ENCODE measurements at places on chromosomes 2 and 18.

DNA sequence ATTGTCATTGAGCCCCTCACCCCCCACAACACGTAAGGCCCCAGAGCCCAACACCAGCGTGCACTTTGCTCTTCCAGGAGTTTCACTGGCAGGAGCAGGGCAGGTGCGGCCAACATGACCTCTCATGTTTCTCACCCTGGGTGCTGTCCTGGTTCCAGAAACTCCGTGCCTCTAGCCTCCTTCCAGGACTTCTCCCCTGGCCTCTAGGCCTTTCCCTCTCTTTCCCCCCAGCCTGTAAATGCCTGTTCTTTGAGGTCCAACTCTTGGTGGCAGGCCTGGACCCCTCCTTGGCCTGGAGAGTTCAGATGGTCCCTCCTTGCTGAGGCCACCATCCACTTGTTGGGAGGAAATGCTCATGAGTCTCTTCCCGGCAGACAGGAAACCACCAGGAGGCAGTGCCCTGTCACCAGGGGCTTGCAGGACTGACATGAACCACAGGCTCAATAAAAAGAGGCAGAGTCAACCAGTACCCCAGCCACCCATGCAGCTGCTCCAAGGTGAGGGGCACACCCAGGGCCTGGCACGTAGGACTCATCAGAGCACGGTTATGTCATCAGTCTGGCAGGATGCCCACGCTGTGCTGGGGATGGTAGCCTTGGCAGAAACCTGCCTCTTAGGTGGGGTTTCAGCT, 1.5 kb downstream of the MALL start:
- peak; percentile 66 for DNase-seq

DNA sequence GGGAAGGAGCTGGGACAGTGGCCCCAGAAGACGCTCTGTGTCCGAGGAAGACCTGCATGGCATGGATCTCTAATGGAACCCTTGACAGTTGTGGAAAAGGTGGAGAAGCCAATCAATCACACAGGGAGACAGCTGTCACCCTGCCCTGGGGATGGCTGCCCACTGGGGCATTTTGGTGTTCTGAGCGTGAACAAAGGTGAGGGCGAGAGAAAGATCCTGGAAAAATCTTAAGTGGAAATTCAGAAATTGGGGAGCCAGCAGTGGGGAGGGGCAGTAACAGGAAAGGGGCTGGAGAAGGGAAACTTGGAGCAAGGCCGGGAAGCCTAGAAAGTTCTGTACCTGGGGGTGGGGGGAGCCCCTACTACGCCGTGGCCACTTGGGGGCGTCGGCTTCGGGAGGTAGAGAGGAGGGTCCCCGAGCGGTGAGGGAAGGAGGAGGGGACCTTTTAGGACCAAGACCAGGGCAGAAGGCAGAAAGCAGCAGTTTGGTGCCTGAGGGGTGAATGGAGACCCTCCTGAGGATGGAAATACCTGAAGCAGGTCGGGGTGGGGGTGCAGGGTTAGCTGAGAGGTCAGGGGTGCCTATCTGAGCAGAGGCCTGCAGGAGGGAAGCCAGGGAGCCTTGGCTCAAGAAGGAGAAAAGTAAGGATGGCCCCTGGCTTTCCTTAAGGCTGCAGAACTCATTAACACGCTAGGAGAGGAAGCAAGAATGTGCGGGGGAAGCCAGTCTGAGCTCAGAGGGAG, 30.0 kb downstream of the NGEF start:
- no peak for DNase-seq

DNA sequence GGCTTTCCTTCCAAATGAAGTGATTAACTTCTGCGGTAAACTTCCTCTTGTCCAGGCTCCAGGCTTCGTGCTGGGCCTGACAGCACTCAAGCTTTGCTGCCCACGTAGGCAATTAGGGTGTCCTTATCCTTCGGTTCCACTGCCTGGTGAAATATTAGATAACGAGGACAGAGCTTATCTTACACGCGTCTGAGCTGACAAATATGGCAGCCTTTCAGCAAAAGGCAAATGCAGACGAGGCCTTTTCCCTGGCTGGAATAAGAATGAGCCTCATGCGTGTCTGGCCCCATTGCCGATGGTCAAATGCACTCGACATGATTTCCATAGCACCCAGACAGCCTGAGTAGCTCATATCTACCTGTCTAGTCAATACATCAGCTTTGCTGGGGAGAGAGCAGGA, 141.5 kb downstream of the FAM210A start:
- no peak for DNase-seq

GRCh38 chr2:115414466-115414865, 972.0 kb downstream of the DPP10 start:
- DNase-seq = no peak

DNA sequence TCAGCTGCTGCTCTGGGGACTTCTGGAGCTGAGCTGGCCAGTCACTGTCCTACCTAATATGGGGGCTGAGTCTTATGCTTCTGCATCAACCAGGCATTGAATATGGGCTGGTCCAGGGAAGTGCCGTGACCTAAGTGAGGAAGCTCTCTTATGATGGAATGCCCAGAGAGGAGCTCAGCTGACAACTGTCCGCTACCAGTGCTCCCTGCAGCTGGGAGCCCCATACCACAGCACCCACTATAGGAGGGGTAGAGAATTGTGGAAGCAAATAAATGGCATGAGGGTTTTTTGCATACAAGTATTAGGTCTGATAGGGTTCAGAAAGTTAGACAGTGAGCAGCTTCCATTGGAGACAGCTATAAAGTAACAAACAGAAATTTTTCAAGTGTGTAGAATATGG, 4.5 kb downstream of the TIMM21 start:
- no peak for DNase-seq

DNA sequence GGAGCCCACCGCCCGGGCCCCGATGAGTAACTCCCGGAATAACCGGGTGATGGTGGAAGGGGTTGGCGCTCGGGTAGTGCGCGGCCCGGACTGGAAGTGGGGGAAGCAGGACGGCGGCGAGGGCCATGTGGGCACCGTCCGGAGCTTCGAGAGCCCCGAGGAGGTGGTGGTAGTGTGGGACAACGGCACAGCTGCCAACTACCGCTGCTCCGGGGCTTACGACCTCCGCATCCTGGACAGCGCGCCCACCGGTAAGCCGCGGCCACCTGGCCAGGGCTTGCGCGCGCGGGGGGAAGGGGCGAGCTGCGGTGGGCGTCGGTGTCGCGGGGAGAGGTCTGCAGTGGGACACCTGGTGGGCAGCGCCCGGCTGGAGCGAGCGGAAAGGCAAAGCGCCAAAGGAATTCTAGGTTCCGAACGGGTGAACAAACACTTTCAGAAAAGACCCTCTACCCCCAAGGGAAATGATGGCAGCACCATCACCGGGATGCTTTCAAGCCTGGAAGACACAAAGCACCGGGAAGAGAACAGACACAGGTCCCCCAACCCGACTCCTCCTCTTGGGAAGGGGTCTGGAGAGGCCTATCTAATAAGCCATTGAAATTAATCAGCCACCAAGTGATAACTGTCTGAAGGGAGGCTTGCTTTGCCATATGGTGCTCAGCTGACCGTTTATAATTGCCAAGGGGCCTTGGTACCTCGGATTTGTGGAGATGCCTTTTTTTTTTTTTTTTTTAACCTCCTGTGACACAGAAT, 1.1 kb downstream of the MIB1 start:
- DNase-seq = peak; percentile 9

DNA sequence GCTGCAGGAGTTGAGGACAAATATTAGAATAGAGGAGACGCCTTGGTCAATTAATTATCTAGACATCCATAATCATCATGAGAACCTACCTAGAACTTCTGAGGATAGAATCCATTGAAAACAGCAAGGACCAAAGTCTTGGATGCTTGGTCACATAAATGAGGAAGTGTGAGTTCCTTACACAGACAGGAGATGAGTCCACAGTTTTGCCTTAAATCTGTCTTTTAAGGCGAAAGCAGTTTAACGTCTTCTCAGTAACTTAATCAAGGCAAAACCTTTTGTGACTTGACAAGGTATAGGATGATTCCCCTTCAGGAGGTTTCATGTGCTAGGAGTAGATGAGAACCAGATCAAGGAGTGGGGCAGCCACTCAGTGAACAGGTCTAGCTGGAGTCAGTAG, 1783.2 kb upstream of the CELF4 start:
- no peak for DNase-seq

- no peak for DNase-seq
Observed at GRCh38 chr2:71689393-71689792, 236.0 kb downstream of the DYSF start.

- DNase-seq = no peak
Observed at GRCh38 chr2:211429256-211429920, 873.0 kb downstream of the CPS1 start.

- DNase-seq = peak; percentile 4
Observed at GRCh38 chr18:65235966-65236624, 514.7 kb upstream of the CDH7 start.

DNA sequence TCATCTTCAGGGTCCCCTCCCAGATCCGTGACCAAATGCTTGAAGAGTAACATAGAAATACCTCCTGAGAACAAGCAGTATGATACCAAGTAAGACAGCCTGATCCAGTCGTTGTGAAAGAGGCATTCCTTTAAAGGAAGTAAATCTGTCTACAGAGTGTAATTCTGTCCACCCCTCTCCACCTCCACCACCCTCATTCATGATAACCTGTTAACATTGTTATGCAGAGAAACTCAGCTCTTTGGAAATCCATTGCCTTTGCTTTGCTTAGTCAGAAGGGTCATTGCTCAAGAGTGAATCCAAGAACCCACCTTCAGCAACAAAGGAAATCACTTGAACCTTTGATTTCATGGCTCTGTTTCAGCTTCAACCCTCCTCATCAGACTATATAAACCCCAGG, 155.6 kb downstream of the CYP26B1 start:
- no peak for DNase-seq

DNA sequence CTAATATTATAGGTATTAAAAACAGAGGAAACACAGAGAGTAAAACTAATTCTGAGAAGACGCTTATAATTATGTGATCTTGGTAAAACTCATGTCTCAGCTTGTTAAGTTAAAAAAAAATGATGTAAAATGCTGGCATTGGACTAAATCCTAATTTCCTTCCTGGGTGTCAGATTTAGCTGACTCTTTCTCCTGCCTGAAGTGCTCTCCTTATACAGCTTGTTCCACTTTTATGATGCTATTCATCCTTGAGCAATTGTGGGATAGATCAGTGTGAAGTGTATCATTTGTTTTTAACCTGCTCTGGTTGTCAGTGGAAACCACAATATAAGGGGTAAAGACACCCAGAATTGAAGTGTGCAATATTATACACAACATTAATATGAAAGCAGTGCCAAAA, 84.9 kb downstream of the EFEMP1 start:
- DNase-seq = no peak

GRCh38 chr18:62196980-62197379, 9.9 kb downstream of the RELCH start:
- DNase-seq = no peak

GRCh38 chr2:48114256-48114655, 208.0 kb upstream of the FBXO11 start:
- DNase-seq = peak; percentile 51

GRCh38 chr2:209525331-209525730, 101.5 kb downstream of the MAP2 start:
- DNase-seq = no peak

GRCh38 chr2:84815146-84815545, 65.7 kb downstream of the TRABD2A start:
- peak; percentile 41 for DNase-seq

DNA sequence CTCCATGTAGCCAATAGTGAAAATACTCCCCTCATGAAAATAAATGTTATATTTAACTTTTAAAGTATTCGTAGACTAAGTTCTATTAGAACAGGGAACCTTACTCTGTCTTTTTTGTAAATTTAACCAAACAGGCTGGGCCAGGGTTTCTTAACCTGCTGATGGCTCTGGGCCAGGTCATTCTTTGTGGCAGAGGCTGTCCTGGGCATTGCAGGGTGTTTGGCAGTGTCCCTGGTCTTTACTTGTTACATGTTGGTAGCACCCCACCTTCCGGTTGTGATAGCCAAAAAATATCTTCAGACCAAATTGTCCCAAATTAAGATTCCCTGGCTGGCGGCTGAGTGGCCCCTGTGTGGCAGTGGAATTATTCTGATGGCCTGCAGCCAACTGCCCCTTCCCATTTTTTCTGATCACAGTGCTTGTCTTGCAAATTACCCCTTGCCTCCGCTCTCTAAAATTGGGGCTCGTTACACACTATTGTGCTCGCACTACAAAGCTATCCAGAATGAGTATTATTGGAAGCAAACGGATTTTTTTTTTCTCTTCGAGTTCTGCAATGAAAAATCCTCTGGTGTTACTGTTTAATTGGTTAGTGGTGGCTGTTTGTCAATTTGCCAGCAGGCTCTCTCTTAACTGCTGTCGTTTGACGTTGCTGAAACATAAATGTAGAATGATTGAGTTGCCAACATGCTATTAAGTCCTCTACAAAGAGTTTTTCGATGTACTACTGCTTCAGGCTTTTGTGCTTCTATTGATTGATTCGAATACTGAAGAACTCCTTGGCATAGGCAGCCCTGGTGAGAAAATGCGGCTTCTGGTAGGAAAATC, 216.9 kb downstream of the SH3RF3 start:
- DNase-seq = no peak

DNA sequence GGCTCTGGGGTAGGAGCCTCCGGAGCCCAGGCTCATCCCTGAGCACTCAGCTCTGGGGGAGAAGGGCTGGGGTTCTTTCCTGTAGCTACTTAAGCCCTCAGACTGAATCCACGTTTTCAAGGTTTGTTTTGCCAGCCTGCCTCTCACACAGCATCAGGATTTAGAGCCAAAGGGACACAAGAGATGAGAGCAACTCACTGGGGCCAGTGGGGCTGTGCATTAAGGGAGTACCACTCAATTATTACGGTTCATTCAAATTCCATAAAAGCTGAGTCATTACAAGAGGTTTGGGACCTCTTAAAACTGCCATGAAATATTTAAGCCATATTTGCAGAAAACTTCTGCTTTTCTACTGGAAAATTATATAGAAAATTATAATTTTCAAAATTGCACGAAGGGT, 17.1 kb upstream of the SNED1 start:
- no peak for DNase-seq

DNA sequence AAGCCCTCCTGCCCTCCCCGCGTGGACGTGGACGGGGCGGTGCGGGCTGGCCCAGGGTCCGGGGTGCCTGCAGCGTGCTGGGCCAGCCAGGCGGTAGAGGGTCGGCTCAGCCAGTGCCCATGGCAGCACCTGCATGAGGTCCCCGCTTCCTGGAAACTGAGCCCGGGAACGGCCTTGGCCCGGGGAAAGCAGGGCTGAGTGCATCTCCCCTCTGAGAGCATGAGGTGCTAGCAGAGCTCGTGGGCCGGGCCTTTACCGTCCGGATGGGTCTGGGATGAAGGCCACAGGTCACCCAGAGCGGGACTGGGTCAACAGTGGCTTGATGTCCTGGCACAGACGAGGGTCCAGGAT, 39.8 kb downstream of the TSHZ1 start:
- DNase-seq = no peak

- no peak for DNase-seq
Observed at GRCh38 chr18:64202210-64202836, 53.4 kb upstream of the LINC00305 start.

DNA sequence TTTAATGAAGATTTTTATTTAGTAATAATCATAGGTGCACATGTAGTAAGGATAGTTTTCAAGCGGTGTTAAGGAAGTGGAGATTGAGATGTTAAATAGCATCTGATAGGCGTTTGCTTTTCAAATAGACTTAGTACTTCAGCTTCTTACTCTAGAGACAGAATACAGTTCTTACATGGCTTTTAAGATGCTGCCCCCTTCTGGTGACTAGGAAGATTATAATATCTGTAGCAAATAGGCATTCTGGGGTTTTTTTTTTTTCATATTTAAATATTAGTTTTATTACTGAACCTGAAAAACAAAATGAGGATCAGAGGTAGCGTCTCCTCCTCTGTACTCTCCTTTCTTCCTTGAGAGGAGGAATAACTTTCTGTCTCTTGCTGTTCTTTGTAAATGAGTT, 100.2 kb downstream of the AGAP1 start:
- peak; percentile 60 for DNase-seq

- DNase-seq = no peak
Observed at GRCh38 chr2:9326975-9327374, 96.4 kb downstream of the ITGB1BP1 start.

- no peak for DNase-seq
Observed at GRCh38 chr18:68480196-68480595, 234.7 kb downstream of the TMX3 start.

Data from urothelium cell line (cell line).